ENCODE measurements at places on chromosomes 2 and 18.

- DNase-seq, result no peak
Measured at GRCh38 chr2:138867341-138867740, 87.2 kb upstream of the NXPH2 start.

DNA sequence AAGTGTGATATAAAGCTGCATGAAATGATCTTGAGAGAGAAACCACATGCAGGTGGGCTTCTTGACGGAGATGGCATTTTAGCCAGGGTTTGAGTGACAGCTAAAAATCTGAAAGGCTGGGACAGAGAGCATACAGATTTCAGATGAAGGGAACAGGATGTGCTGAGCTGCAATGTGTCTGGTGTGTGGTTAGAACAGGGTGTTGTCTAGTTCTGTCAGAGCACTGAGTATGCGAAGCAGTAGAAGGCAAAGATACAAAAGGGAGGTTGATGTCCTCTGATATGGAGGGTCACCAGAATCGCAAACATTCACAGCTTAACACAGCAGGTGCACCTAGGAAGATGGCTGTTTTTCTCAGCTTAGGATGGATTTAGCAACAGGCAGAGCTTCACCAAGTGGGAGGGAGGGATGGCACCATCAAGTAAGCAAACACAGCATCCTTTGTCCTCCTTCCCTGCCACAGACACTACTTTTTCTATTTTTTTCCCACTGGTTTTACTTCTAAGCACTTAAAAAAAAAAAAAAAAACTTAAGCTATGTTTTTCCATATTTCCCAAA, 182.5 kb downstream of the TMX3 start:
- no peak for DNase-seq

DNA sequence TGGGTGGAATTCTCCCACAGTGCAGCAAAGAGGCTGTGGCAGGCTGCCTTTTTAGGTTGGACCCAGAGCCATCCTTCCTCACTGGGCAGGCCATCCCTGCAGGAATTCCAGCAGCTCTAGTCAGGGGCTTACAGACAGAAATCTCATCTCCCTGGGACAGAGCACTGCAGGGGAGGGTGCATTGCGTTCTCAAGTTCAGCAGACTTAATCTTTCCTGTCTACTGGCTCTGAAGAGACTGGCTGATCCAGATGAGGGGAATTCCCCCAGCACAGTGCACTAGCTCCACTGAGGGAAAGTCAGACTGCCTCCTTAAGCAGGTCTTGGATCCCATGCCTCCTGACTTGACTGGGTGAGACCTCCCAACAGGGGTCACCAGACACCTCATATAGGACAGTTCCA, 899.7 kb upstream of the VRK2 start:
- no peak for DNase-seq

- peak; percentile 28 for DNase-seq
Measured at GRCh38 chr2:222025881-222026271, 272.9 kb downstream of the PAX3 start.

DNA sequence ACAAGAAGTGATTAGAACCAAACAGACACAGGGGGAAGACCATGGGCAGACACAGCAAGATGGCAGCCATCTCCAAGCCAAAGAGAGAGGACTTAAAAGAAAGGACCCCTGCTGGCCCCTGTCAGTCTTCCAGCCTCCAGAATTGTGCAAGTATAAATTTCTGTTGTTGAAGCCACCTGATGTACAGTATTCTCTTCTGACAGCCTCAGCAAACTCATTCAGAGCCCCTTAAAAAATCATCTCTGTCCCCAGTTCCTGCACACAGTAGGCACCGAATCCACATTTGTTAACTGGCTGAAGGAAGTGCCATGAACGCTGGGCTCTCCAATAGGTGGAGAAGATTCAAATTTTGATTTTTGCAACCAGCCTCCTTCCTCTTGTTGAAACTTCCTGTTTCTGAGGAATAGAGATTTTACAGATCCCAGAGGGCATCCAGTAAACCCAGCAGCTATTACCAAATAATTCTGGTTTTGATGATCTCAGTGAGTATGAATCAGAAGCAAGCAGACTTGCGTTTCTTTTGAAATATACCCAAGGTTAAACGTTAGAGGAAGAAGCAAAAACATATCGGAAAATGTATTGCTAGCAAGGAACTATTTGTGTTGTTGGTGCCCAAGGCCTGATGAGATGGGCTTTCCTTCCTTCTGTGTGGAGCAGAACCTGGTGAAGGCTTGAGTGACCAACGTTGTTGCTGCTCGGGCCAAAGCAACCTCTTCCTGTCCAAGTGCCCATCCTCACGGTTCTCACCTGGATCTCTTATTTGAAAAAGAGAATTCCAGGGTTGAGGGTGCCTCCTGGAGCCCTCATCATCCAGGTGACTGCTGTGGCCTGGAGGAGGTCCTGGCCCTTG, 47.7 kb upstream of the PLB1 start:
- DNase-seq, result no peak

DNA sequence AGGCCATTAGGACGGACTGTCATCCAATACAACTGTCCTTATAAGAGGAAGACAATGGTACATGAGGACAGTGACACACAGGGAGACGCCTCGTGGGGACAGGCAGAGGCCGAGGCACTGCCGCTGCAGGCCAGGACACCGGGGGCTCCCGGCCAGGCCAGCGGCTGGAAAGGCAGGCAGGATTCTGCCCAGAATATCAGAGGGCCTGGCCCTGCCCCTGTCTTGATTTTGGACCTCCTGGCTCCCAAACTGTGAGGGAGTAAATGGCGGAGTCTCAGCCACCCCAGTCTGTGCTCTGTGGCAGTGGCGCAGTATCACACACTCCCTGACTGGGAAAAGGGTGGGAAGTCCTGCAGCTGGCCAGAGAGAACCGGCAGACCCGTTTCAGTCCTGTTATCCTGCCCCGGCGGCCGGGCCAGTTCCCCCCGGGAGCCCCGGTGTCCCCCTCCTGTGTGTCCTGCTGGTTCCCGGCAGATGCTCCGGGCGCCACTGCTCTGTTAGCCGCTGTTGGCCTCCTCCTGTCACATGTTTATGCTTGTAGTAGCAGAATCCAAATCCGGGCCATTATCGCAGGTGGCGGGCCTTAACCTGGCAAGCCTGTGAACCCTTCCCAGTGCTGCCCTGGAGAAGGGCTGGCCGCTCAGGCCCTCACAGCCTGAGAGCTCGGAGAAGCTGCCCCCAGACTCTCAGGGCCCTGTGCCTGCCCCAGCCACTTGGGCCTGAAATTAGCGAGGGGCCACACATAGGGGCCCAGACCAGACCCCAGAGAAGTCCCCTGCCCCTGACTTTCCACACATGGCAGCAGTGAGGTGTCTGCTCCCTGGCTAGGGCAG, 31.4 kb upstream of the TAF1B start:
- DNase-seq, result no peak

DNA sequence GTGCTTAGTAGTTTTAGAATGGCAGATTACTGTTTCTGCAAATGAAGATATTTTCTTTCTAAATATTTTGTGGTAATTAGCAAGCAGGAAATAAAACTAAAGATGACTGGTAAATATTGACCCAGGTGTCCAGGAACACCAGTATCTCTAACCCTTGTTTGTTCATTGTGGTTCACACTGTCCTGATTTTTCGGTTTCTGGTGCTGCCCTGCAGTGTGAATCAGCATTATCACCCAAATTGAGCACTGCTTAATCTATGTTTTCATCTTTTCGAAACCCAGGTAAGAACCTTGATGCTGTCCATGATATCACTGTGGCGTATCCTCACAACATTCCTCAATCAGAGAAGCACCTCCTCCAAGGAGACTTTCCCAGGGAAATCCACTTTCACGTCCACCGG, 167.4 kb downstream of the CAPN13 start:
- no peak for DNase-seq

DNA sequence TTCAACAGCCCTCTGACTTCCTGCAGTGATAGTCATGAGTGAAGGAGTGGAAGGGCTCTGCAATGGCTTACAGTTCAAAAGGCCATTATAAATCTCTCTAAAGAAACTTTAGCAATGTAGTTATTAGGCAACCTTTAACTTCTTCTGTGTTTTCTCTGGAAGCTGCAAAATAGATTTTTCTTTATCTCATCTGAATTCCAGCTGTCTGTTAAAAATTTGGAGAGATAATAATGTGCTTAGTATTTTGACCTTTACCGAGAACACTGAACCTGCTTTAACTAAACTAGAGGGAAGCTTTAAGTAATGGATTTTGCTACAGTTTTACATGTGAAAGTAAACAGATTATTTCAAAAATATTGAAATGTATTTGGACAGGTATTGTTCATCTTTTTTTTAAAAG, 847.9 kb downstream of the ERBB4 start:
- no peak for DNase-seq

GRCh38 chr2:142865924-142866323, 11.5 kb upstream of the KYNU start:
- DNase-seq, result no peak
